Effector CD4-positive, alpha-beta T cell (primary cell): ENCODE measurements at places on chromosomes 13 and 19.

DNA sequence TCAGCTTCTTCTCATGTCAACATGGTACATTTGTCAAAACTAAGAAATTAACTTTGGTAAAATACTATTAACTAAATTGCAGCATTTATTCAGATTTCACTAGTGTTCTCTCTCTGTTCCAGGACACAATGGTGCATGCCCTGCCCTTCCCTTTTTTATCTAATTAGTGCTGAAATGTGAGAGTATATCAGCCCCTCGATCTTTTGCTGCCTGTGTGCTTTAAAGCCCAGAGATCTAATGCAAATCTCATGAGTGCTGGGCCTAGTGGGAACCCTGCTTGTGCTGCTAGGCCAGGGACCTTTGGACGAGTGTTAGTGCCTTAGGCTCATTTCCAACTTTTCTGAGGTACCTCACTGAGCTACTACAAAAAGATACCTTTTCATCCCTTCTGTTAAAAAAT is 221.1 kb upstream of the EDNRB start:
- no peak for DNase-seq

- DNase-seq = no peak
Observed at GRCh38 chr19:36030264-36031148, 2.2 kb downstream of the CLIP3 start.

GRCh38 chr19:9622531-9622930 is 1.5 kb upstream of the ZNF561 start:
- DNase-seq = no peak

GRCh38 chr13:20616059-20616797 is 49.3 kb downstream of the IFT88 start:
- no peak for DNase-seq

DNA sequence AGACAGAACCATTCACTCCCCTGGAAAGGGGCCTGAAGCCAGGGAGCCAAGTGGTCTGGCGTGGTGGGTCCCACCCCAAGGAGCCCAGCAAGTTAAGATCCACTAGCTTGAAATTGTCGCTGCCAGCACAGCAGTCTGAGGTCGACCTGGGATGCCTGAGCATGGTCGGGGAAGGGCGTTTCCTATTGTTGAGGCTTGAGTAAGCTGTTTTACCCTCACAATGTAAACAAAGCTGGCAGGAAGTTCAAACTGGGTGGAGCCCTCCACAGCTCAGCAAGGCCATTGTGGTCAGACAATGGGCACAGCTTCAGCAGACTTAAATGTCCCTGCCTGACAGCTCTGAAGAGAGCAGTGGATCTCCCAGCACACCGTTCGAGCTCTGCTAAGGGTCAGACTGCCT is 195.6 kb upstream of the DACH1 start:
- no peak for DNase-seq

- no peak for DNase-seq
Observed at GRCh38 chr13:113320226-113320875, 23.3 kb downstream of the LAMP1 start.

DNA sequence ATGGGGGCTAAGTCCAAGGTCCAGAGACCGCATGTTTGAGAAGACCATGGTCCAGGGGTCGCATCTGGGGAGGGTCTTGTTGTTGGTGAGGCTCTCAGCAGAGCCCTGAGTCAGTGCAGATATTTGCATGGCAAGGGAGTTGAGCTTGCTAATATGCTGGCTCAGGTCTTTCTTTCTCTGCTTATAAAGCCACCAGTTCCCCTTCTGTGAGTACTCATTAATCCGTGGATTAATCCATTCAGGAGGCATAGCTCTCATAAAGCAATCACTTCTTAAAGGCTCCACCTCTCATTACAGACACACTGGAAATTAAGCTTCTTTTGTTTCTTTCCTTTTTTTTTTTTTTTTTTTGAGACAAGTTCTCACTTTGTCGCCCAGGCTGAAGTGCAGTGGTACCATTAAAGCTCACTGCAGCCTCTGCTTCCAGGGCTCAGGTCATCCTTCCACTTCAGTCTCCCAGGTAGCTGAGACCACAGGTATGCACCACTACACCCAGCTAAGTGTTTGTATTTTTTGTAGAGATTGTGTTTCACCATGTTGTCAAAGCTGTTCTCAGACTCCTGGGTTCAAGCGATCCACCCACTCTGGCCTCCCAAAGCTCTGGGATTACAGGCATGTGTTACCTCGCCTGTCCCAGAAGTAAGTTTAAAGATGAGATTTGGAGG is 216.4 kb downstream of the SLITRK5 start:
- no peak for DNase-seq

- no peak for DNase-seq
Observed at GRCh38 chr19:38433268-38433733, at the start of gene RYR1. Gene RYR1, plus strand, starts transcription at chr19:38433691. Its CDS starts 139 bp downstream, at chr19:38433830.

DNA sequence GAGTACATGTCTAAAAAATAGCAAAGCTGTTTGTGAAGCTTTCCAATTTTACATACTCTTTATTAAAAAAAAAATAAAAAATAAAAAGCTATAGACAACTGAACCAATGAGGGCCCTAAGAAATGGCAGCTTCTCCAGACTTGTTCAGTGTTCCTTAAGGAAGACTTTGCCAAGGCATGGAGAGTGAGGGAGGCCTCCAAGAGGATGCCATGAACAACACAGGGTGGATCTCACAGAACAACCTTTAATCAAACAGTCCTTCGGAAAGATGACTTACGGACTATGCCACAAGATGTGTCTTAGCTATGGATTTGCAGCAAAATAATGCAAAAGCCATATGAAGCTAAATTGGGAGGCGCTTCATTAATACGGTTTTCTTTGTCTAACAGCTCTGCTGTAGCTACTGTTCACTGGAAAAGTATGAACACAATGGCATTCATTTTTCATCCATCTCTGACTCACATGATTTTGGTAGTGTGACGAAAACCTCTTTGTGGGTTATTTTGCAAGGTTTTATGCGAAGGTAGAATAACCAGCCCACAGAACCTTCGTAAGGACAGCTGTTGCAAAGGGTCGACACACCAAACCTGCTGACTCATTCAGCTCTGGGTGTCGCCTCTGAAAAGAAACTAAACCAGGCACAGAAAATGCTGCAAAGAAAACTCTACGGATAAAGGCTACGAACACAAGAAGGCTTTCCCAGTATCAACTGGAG is 27.7 kb downstream of the EFNB2 start:
- no peak for DNase-seq

DNA sequence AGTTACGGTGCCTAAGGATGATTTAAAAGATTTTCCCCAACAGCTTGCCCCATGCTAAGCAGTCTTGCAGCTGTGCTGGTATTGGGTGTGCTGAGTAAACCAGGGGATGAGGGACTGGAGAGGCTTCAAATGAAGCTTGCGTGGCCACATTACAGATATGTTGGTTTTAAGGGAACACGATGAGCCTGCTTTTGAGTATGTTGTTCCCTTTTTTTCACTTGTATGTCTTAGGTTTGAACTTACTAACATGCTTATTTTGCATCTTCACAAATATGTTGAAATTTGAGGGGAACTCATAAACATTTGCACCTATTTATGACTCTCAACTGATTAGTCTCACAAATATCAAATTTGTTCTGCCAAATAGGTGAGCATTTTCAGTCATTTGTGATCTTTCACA is 2.0 kb upstream of the IL17D start:
- DNase-seq = no peak

GRCh38 chr13:60986301-60986700 is 429.3 kb downstream of the PCDH20 start:
- no peak for DNase-seq

DNA sequence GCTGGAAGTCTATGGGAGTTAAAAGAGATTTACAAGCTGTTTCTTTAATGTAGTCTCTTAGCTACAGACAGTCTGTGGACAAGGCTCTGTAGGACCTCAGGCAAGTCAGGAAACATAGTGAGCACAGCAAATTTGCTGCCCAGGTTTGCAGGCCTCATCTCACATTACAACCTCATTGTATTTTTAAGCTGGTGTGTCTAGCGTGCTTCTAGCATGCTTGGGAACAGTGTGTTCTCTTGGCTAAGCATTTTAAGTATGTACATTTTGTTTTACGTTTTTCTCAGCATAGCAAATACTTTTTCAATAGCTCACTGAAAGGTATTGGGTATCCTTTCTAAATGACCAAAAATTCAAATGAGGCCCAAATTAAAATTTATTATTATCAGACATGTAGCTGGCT is 113.2 kb downstream of the STARD13 start:
- no peak for DNase-seq
